Omental fat pad (tissue), 4 donors: ENCODE measurements at places on chromosomes 3 and 15.

DNA sequence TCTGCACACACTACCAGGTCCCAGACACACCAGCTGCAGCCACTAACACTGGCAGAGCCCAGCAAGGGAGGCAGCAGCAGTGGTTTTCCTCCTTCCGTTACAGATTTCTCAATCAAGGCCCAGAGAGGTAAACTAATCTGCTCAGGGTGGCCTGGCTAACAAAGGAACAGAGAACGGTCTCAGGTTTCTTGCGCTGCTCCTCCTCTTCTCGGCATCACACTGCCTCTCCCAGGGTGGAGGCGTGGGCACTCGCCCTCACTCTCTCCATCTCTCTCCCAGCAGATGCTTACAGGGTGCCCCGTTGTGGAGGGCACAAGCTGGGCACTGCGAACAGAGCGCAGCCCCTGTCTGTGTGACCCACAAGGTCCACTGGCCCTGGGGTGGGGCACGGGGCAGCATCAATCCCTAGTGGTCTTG is 228.7 kb downstream of the VPS13C start:
- no peak for DNase-seq

GRCh38 chr15:74387141-74387541 is 19.7 kb upstream of the CYP11A1 start:
- DNase-seq = no peak

GRCh38 chr3:187450431-187451190 is 82.4 kb downstream of the RTP4 start:
- DNase-seq = no peak

DNA sequence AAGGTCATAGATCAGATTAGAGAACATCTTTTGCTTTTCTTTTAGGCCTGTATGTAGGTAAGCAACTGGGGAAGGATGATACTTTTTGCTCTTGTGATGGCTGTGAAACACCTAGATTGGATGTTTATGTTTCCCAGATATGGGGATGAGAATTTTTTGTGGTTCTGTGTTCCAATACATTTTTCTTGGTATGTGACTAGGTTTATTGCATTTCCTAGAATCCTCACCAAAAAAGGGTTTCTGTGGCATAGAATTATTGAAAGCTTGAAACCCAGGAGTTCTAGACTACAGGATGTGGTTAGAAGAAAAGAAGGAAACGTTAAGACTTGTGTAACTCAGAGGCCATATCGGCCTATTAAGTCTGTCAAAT is 25.8 kb downstream of the OXNAD1 start:
- no peak for DNase-seq

DNA sequence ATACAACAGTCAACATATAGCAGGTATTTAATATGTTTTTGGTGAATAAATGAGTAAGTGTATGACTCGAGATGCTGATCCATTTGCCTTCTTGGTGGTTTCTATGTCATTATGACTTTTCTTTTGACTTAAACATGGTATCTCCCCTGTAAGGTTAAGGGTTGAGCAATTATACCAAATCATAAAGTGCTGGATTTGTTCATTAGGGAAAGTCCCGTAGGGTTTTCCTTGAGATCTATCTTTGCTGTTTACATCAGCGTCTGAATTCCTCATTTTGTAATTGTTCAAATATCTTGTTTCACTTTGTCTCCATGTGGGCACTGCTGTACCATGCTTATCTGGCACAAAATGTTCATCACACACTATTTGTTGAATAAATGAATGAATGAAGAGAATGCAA is 562.6 kb downstream of the EDEM1 start:
- no peak for DNase-seq

DNA sequence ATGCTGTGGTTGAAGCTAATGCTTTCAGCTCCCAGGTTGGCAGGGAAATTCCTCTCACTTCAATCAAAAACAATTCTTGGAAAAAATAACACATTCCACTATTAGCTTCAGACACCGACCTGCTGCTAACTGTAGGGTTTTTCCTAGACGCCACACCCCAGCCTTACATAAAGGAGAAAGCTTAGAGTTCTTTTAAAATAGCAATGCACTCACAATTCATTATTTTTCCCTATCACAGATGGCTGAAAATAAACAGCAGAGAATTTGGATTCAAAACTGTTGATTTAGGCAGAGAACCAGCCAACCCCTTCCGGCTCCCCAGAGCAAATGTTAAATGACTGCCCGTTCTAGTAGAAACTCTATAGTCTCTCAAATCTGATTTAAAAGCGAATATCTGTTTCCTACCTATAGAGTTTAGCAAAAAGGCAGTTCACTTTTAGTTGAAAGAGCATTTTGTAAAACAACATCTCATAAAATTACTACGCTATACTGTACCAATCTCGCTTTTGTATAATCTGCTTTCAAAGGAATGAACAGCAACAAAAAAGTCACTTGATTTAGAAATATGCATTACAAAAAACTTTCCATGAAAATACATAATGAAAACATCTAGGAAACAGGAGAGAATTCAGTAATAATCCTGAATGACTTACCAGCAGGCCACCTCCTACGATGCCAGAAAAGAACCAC is 586 bp downstream of the TM4SF1 start:
- no peak for DNase-seq

GRCh38 chr15:88344786-88345185 is 88.2 kb upstream of the NTRK3 start:
- DNase-seq = no peak

DNA sequence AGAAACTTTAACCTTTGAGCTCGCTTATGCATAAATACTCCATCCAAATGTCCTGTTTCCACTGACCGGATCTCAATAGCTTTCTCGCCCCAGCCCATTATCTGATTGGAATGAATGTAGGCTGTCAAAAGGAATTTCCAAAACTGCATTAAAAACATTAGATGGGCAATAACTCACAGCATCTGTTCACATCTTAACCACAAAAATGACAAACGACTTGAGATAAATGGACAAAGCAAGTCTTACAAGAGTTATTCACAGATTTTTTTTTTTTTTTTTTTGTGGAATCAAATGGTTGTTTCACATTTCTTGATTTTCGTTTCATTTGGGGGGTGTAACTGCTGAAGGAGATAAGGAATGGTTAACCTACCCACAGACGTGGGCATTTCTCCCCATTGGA is 39.7 kb upstream of the SLC2A2 start:
- no peak for DNase-seq

GRCh38 chr15:92899601-92899947 is 550 bp upstream of the CHD2 start:
- DNase-seq = no peak

GRCh38 chr15:60406513-60407414 is 9.0 kb upstream of the ANXA2 start:
- DNase-seq = no peak

DNA sequence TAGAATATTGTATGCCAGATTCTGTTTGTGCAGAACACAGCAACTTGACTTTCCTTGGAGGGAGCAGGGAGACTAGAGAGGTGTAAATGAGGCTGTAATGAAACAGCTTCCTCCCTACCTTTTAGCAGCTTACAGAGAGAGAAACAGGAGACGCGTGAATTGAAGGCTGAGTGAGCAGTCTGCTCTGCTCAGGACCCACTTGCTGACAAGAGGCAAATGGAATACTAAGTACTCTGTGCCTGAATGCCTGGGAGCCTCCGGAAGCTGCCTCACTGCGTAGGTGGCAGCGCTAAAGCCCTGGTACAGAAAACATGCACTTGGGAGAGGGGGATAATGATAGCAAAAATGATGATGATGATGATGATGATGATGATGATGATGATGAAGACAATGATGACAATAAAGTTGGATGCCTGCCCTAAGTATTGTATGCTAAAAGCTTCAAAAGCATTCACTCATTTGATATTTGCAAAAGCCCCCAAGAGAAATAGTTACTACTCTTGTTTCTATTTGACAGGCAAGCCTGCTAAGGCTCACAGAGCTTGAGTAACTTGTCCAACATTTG is 548.9 kb downstream of the NTRK3 start:
- DNase-seq = no peak

DNA sequence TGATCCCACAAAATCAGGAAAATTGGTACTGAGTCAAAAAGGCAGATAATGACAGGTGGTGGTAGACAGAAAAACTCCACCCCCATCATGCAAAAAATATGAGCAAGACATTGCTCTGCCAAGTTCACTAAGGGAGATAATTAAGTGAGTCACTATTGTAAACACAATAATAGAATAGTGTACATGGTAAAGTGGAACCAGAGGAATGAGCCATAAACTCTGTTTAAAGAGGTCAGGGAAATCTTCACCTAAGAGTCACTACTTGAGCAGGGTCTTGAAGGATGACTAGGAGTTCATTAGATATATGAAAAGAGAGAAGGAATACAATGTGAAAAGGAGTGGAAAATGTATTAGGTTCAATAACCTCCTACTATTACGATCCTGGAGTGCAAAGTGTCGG is 213.4 kb upstream of the PEX5L start:
- no peak for DNase-seq

GRCh38 chr3:160758929-160759577 is 3.0 kb downstream of the PPM1L start:
- no peak for DNase-seq

- DNase-seq = no peak
Measured at GRCh38 chr3:72401005-72401545, 447.2 kb downstream of the SHQ1 start.

DNA sequence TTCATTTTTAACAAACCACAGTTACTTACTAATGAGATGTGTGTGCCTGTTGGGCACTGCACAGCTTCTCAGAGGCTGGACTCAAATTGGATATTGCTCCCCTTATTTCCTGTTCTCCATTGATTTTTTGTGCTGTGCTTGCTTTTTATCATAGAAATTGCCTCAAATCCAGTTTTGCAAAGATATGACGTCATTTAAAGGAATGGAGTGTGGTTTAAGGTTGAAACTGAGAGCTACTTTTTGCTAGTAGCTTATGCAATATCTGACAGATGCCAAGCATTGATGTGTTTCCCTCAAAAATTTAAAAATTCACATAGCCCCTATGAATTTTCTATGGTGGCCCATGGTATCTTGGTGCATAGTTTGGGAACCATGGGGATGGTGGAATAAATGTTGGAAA is 67.7 kb upstream of the ROPN1 start:
- no peak for DNase-seq

DNA sequence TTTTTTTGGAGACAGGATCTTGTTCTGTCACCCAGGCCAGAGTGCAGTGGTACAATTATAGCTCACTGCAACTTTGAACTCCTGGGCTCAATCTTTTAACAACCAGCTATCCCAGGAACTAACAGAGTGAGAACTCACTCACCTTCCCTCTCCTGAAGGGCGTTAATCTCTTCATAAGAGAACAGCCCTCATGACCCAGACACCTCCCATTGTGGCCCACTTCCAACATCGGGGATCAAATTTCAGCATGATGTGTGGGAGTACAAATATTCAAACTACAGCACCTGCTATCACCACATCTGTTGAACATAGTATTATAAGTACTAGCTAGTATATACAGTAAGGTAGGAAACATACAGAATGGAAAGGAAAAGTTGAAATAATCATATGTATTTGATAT is 132.5 kb downstream of the DOCK3 start:
- DNase-seq = no peak

DNA sequence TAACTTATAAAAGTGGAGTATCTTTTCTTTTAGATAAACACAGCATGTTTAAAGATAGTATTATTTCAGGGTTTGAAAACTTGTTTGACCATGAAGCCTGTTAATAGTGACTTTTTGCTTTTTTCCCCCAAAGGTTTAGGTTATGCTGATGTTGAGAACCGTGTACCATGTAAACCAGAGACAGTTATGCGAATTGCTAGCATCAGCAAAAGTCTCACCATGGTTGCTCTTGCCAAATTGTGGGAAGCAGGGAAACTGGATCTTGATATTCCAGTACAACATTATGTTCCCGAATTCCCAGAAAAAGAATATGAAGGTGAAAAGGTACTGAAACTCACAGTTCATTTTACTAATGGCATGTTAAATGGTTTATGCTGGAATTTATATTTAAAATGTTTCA is 5.1 kb downstream of the LACTB start:
- no peak for DNase-seq

GRCh38 chr3:134302674-134303073 is 52.0 kb upstream of the RYK start:
- no peak for DNase-seq

- no peak for DNase-seq
Measured at GRCh38 chr15:90325726-90326125, 26.4 kb upstream of the ZNF774 start.

DNA sequence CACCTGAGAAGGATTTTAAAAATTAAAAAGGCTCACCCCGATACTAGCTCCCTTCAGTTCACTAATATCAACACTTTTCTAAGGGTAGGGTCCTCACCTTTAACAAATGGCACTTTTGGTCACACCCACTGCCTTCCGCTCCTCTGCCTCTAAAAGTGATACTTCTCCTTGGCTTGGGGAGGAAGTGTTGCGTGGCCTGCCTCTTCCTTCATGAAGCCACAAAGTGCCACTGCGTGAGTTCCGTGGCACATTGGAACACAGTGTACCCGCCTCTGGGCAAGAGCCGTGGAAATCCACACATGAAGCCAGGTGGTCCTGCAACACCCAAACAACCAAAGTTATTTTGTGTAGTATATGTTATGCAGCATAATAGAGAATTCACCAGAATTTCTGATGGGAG is 3.9 kb downstream of the B4GALT4 start:
- DNase-seq = no peak

DNA sequence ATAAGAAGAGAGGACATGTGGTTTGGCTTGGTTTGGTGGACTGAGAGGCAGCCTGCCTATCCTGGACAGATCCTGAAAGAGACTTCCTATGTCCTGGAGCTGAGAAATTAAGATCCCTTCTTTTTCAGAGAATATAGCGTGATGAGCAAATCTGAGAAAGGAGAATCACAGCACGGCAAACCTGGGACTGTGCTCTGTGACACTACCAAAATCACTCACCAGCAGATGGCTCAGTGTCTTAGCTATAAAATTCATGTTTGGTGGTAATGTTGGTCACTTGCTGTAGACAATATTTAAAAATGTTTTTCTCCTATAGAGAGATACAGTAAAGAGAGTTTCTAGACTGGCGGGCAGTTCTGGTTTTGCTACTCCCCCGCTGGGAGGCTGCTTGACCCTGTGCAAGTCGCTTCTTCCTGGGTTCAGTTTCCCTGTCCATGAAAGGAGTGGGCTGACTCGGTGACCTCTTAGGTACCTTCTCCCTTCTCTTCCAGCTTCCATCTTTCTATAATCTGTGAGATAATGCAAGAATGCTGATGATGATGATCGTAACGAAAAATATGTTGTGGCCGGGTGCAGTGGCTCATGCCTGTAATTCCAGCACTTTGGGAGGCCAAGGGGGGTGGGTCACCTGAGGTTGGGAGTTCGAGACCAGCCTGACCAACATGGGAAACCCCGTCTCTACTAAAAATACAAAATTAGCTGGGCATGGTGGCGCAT is 7.6 kb upstream of the HES1 start:
- DNase-seq = no peak

DNA sequence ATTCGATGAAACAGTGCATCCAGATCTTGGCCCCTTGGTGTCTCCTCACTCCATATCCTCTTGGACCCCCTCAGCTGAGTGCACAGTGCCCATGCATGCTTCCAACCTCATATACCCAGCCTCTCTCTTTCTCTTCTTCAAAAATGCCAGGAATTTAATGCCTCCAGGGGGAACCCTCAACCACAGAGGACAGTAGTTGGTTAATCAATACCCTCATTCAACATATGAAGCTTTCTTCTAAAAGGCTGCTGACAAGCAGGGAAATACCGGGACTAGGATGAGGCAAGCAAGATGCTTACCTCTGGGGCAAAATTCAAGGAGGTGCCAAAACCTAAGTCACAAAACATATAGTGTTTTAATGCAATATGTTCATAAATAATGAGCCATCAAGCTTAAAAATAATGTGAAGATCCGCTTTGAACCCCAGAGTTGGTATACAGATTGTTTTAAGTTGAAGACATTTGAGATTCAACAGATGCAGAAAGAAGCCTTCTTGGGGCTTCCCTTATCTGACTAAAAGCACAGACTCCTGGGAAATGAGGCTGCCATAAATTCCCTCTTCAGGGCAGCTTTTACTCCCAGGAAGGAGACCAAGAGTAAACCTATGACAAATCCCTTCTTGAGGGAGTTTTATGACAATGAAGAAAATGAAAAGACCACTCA is 48.2 kb upstream of the FHIT start:
- DNase-seq = no peak
